Stimulated activated CD8-positive, alpha-beta memory T cell treated with anti-CD3 and anti-CD28 coated beads, Interleukin-4, amount 100 ng/mL, for 1 hour (primary cell): ENCODE measurements at places on chromosomes 7 and 10.

GRCh38 chr7:42914009-42914408 lies 2.1 kb upstream of the C7orf25 start:
- DNase-seq: no peak

GRCh38 chr7:49481075-49481474 lies 292.4 kb upstream of the VWC2 start:
- DNase-seq: no peak

GRCh38 chr10:34434119-34434594 lies 380.9 kb downstream of the PARD3 start:
- DNase-seq: no peak

DNA sequence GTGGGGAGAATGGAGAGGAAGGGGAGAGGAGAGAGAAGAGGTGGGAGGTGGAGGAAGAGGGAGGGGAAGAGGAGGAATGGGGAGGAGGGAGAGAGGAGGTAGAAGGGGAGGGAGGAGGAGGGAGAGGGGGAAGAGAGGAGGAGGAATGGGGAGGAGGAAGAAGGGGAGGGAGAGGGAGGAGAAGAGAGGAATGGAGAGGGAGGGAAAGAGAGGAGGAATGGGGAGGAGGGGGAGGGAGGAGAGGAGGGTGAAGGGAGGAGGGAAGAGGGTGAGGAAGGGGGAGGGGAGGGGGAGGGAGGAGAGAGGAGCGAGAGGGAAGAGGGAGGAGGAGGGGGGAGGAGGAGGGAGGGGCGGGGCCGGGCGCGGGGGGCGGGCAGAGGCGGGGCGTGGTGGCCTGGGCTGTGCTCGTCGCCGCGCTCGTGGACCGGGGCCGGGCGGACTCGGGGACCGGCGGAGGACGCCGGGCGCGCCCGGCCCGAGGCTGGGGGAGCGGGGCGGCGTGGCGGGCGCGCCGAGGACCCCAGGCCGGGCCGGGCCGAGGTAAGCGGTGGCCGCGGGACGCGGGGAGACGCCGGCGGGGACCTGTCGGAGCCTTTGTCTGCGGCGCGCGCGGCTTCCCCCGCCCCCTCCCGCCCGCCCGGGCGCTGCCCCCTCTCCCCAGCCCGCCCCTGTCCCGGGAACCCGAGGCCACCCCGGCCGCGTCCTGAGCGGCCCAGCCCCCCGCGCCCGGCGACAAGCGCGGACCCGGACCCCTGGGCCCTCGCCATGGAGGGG lies at the start of gene SLC29A4:
Gene SLC29A4, plus strand, starts transcription at position 401 of the 774 bp plus-strand sequence. CDS start 4,874 bp downstream, outside the sequence.
- DNase-seq: no peak

DNA sequence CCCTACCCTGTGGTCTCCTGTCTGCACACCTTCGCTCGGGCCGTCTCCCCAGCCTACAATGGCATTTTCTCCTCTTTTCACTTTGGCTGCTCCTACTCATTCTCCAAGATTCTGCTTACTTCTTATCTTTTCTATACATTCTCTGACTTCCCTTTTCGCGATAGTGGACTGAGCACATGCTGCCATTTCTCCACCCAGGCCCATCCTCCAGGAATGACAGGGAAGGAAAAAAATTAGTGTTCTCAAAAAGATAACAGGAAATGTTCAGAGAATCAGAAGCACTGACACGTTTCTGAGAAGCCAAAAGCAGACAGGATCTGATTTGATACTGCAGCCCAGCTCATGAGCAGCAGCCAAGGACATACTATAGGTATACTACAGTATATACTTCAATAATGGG lies 6.4 kb upstream of the ANXA11 start:
- no peak for DNase-seq

DNA sequence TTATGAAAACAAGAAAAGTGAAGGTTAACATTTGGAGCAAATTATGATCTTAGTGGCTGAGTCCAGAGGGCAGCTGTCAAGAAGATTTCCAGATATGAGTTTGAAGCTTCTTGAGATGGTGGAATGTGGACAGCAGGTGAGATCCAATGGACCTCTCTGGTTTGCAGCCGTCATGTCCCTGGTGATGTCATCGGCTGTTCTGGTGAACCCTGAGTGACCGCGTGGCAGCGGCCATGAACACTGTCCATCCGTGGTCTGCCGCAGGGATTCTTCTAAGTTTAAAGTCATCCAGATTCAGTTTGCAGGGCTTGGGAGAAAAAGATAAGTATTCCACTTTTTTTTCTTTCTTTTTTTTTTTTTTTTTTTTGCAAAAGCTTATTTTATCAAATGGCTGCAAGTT lies 15.8 kb upstream of the VIPR2 start:
- no peak for DNase-seq

GRCh38 chr10:3786295-3787015 lies 1.4 kb upstream of the KLF6 start:
- DNase-seq: no peak

DNA sequence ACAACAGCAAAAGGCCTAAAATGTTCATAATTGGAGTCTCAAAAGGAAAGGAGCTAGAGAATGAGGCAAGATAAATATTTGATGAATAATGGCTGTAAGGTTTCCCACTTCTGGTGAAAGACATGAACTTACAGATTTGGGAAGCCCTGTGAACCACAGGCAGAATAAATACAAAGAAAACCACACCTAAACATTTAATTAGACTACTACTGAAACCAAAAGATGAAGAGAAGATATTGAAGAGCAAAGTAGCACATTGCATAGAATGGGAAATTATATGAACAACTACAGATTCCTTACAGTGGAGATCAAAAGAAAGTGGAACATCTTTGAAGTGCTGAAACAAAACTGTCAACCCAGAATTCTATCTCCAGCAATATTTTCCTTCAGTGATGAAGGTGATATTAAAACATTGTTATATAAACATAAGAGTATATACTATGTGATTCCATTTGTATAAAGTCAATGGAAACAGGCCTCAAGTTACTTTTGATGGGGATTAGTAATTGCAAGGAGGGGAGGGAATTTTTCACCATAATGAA lies 191.3 kb upstream of the KAT6B start:
- DNase-seq: no peak

DNA sequence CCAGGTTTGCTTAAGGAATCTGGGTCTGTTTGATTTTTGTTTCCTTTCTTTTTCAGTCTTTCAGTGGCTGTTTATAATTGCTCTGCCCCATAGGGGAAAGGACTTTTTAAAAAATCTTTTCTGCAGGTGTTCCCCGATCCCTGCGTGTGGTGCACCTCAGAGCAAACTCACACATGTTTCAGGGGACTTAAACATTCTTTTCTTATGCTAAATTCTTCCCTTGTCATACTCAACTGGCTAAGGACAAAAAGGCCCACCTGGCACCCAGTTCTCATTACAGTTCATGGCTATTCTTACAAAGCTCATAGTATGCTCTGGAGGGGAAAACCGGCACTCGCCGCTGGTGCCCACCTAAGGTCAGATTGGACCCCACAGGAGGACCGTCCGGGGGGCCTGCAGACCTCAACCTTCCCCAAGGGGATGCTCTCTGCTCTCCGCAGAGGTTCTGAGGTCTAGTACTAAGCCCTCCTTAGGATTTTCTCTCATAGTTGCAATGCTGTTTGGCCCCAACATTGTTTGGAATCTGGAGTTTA lies 220.3 kb downstream of the HGF start:
- DNase-seq: no peak

DNA sequence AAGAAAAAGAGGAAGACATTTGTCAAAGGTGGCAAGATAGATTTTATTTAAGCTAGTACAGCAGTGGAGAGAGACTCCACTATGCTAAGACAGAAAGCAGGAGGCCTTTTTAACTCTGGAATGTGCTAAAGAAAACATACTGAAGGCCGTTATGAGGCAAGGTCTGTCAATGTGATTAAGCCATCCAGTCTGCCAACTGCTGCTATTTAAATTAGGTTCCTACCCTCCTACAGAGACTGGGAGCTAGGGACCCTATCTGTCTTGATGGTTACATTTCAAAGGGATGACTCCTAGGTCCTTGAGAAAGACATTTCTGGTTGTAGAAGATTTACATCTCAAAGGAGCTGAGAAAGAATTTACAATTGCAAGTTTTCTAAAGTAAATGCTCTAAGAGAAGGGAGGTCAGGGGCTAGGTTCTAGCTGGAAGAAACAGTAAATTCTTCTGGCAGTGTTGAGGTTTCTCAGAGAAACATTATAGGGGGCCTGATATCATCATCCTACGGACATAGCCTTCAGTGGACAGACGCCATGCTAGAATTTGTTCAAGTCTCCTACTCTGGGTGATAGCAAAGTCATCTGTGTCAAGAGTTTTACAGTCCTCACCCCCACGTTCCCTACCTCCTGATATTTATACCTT lies 211.6 kb downstream of the PHF14 start:
- DNase-seq: no peak

GRCh38 chr10:30897048-30897447 lies 134.6 kb downstream of the ZNF438 start:
- no peak for DNase-seq

DNA sequence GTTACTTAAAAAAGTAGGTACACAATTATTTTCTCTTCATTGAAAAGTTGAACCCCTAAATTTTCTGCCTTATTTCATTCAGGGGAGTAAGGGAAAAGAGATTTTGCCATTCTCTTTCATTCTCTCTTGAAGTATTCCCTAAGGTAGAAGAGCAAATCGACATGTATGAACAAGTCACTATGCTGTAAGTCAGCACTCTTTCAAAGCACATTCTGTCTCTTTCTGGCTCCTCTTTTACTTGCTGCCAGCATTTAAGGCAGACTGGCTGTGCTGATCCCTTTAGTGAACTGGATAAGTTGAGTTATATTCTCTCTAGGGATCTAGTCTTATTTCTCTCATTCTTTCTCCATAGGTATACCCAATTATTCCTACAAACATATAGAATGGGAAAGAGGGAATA lies 222.3 kb upstream of the ZWINT start:
- DNase-seq: no peak

- peak; percentile 73 for DNase-seq
Measured at GRCh38 chr10:32346551-32347362, at the start of gene EPC1. Gene EPC1 (minus strand): TSS chr10:32347158. CDS start chr10:32346915, 243 bp downstream.

- DNase-seq: no peak
Measured at GRCh38 chr7:116571037-116571436, 46.2 kb downstream of the CAV1 start.

- peak; percentile 38 for DNase-seq
Measured at GRCh38 chr10:45420453-45421192, 46.6 kb downstream of the ALOX5 start.

- DNase-seq: no peak
Measured at GRCh38 chr10:129775681-129776080, 188.4 kb downstream of the EBF3 start.

- DNase-seq: no peak
Measured at GRCh38 chr10:48667960-48668590, 16.6 kb upstream of the WDFY4 start.

DNA sequence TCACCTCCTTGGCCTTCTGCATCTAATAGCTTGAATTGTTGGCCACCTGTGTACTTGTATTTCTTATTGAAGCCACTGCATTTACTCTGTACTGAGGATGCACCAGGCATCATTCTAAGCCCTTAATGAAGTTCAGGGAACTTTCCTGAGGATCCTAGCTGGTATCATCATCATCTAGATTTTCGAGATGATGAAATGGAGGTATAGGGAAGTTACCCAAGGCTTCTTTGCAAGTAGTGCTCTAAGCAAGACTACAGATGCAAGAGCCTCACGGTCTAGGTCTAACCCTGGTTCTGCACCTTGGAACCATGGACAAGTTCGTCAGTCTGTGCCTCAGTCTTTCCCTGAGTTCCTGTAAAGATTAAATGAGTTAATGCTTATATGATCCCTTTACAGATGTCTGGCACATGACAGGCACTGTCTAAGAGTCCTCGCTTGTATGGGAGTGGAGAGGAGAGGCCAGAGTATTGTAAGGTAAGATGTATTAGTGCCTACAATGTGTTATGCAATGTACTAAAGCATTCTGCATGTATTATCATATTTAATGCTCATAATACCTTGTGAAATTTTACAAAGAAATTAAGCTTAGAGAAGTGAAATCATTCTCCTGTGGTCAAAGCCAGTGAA lies 145.1 kb downstream of the KCNMA1 start:
- no peak for DNase-seq

GRCh38 chr7:34757570-34758110 lies 99.6 kb downstream of the NPSR1 start:
- DNase-seq: no peak

- no peak for DNase-seq
Measured at GRCh38 chr10:103493362-103493915, at the start of gene NEURL1. Gene NEURL1 (plus strand): TSS chr10:103493705. CDS start chr10:103494388, 683 bp downstream.

- DNase-seq: no peak
Measured at GRCh38 chr10:17891435-17891834, 60.3 kb upstream of the SLC39A12 start.

- DNase-seq: no peak
Measured at GRCh38 chr10:121615435-121615793, 17.2 kb upstream of the FGFR2 start.

GRCh38 chr7:142612237-142612881 lies 136.9 kb upstream of the PRSS1 start:
- no peak for DNase-seq

- no peak for DNase-seq
Measured at GRCh38 chr10:8041992-8042720, 12.3 kb upstream of the GATA3 start.

DNA sequence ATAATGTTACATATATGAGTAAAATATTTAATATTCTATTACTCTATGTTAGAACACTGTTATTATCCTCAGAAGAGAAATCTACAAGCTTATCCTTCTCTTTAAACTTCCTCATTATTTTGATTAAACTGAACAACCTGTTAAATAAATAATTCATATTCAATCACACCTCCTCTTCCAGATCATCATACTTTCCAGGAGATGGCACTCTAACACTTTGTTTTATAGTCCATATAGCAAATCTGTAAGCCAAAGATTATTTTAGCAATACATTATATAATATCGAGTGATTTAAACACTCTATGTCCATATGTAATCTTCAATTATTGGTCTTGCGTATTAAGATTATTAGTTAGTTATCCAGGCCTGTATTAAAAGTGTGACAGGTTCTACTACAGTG lies 694.1 kb downstream of the ANKRD7 start:
- DNase-seq: no peak

DNA sequence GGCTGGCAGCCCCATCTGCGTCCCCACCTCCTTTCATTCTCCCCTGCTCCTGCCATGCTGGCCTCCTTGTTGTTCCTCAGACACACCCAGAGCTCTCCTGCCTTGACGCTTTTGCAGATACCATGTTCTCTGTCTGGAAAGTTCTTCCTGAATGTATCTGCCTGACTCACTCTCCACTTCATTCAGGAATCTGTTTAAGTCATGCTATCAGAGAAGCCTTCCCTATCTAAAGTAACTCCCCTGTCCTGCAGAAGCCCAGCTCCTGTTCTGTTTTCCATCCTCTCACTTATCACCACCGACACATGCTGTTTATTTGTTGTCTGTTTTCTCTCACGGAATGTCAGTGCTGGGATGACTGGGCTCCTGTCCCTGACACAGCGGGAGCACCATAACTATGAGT lies 82.0 kb downstream of the AFAP1L2 start:
- no peak for DNase-seq

GRCh38 chr7:150502519-150502918 lies 12.2 kb upstream of the GIMAP7 start:
- DNase-seq: no peak
